Activated CD4-positive, alpha-beta T cell treated with anti-CD3 and anti-CD28 coated beads for 36 hours (primary cell): ENCODE measurements at places on chromosomes 5 and 9.

GRCh38 chr9:87157366-87158031 lies 210.2 kb upstream of the GAS1 start:
- no peak for DNase-seq

DNA sequence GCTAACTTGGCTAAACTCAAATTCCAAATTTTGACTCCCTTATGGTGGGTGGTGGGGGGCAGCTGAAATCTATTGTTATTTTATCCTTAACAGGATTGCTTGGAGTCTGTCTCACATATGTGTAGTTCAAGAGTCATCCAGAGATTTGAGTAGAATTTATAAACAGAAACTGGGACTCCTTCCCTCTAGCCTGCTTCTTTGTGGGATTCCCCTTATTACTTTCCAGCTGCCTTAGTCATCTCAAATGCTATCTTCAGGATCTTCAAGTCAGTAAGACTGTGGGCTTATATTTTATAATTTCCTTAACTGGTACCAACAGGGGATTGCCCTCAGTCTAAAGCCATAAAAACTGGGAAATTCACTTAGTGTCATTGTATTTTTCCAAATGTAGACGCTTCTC lies 55.5 kb downstream of the NNT start:
- DNase-seq, result no peak

DNA sequence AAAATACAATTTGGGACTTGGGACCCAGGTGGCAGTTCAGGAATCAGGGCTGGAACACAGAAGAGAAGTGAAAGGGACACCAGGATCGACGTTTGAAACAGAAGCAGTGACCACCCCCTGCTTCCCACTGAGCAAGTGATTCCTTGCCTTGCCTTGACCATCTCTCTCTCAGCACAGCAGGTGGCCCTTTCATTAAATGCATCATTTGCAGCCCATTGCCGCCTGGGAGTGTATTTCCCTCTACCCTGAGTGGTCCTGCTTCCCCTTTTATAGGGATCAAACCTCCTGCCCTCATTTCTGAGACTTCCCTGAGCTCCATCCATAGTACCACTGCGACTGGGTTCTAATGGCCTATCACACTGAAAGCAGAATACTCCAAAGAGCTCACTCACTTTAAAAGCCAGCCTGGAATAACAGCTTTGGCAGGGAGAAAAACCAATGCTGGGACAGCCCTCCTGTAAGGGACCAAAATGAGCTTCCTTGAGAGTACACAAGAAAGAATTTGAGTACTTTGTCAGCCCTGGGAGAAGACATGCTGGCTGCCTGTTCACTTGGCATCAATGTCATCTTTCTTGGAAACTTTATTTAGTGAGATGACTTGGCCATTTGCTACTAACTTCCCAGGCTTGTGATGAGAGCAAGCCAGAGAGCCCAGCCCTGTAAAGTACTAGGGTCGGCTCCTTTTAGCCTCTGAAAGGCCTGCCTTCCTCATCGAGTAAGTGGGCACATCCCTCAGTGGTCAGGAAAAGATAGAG lies 149.7 kb downstream of the SLIT3 start:
- no peak for DNase-seq

DNA sequence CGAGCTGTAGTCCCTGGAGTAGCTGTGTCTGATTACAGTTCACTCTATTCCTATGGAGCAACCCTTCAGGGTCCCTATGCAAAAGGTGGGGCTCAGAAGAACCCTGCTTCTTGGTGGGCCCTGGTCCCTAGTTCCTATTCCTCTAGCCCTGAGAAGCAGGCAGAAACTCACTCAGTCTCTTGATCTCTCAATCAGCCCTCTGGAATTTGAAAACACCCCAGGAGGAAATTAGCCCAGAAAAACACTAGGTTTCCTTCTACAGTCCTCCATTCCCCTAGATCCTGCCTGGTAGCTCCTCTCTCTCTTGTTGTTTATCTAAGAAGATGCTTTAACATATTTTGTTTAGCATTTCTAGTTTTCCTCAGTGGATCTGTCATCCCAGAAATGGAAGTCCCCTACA lies 7.6 kb downstream of the RGS3 start:
- no peak for DNase-seq

DNA sequence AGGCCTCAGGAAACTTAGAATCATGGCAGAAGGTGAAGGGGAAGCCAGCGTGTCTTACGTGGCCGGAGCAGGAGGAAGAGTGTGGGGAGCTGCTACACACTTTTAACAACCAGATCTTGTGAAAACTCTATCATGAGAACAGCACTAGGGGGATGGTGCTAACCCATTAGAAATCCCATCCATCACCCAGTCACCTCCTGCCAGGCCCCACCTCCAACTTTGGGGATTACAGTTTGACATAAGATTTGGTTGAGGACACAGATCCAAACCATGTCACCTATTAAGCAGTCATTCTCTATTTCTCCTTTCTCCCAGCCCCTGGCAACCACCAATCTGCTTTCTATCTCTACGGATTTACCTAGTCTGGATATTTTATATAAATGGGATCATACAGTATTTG lies 26.9 kb downstream of the PBX3 start:
- no peak for DNase-seq
